ENCODE measurements at places on chromosomes 2 and 18.

GRCh38 chr2:234518986-234519642 is 22.2 kb upstream of the ARL4C start:
- no peak for DNase-seq

DNA sequence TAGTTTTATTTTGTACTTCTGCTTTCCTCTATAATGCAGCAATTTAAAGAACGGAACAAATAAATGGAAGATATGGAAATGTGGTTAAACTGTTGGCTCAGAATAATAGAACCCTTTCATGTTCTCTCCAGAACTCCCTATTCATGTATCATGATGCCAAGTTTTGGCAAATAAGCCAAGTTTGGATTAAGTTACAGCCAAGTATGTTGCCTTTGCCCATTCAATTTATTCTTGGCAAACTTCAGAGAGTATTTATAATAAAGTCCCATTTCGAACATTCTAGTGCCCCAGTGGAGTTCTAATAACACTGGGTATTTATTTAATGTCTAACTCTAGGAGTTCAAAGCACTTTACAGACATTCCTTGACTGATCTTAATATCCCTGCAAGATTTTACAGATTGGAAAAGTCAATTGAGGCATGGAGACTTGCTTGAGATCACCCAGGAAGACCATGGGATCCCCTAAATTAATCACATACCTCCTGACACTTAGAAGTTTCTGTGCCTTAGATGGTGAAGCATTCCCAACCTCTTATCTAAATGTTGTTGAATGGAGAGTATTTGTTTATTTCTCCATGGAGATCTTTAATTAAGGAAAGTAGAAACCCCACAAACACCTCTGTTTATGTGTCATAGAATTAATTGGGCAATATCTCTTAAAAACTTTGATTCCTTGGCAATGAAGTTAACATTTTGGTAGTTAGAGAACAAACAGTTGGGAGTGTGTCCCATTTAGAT is 106.7 kb downstream of the ACKR3 start:
- no peak for DNase-seq

DNA sequence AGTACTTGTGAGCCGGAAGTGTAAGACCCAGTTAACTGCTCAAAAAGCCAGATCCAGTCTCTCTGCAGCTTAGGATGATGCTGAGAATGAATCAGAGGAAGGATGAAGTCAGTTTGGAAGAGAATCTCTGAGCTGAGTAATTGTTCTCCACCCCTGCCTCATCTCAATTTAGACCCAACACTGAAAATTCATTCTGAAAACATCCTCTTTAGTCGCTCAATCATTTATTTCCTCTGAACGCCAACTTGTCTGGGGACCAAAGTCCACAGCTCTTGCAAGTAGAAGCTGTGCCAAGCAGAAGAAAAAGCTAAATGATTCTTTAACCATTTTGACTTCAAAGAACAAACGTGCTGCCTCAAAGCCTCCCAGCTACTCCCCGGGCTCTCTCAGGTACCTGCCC is 177.1 kb upstream of the KLHL29 start:
- no peak for DNase-seq

DNA sequence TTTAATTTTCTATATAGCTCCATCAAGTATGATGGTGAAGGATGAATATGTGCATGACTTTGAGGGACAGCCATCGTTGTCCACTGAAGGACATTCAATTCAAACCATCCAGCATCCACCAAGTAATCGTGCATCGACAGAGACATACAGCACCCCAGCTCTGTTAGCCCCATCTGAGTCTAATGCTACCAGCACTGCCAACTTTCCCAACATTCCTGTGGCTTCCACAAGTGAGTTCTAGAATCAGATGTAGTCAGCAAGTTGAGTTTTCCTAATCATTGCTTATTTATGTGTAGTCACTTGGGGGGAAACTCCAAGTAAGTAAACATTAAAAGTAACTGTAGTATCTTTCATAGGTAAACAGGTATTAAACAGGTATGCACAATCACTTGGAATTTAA is 24.8 kb downstream of the SMAD4 start:
- DNase-seq: no peak

- DNase-seq: no peak
Observed at GRCh38 chr2:47737191-47737975, 45.6 kb upstream of the MSH6 start.

DNA sequence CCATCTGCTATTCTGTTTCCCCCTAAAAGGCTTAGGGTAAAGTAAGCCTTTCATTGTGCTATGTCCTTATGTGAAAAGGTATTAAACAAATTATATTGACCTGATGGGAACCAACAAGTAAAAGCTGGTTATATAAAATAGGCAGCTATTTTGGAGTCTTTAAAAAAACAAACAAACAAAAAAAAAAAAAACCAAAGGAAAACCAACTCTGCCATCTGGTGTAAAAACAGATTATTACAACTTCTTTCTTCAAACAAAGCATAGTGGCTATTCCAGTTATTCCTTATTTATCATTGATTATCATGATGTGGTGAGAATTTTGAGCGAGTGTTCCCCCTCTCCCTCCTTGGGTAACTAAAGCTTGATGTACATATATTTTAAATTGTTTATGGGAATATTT is 122.3 kb upstream of the FHL2 start:
- DNase-seq: no peak

DNA sequence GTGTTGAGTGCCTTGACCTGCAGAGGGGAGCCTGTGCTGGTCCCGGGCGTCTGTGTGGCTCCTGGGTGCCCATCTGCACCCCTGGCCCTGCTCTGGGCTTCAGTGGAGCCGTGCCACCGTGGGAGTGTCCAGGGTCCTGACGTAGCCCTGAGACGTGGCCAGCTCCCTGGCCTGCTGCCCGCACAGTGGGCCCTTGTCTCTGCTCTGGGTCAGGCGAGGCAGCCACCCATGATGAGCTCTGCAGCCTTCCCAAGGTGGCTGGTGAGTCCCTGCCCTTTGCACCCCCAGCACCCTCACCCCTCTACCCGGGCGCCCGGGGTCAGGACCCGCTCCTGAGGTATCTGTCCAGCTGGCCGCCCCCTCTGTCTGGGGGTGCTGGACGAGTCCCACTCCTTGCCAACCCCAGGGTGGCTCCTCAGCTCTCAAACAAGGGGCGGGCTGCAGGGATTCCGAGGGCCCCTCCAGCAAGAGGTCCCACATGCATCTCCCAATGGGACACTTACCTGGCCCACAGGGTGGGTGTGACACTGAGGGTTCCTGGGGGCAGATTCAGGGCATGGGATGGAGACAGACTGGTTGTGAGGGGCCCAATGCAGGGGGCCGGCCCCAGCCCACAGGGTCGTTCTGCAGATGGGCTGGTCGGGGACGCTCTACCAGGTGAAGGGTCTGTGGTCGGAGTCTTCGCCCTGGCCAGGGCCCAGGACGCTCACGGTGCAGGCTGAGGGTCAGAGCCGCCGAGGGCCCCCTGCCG is 2.4 kb downstream of the NEU4 start:
- DNase-seq: peak; percentile 73

GRCh38 chr2:144146876-144147275 is 373.0 kb downstream of the ZEB2 start:
- no peak for DNase-seq

DNA sequence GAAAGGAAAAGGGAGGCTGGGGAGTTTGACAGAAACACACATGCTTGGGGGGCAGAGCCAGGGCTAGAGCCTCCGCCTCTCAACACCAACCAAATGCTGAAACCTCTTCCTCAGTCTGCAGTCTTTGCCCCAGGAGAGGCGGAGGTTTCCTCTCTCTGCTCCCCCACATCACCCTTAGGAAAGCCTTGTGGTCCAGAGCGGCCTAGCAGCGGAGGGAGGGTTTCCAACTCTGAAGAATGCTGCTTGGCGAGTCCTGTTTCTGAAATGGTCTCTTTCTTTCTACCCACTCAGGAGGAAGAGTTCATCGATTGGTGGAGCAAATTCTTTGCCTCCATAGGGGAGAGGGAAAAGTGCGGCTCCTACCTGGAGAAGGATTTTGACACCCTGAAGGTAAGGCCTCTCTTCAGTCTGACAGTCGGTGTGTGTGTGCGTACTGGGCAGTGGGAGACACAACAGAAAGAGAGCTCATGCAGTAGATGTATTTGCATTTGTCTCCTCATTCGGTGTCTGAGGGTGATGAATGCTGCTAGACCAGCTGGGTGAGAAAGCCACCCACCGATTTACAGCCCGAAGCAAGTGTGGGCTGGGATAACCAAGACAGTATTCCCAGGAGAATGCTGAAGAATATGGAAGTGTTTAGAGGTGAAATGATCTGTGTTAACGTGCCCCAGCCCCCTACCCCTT is 190.5 kb downstream of the DYSF start:
- DNase-seq: no peak

GRCh38 chr2:158315000-158315399 is 141.6 kb downstream of the CCDC148 start:
- DNase-seq: no peak

GRCh38 chr2:223896833-223897311 is 48.3 kb downstream of the WDFY1 start:
- DNase-seq: no peak

GRCh38 chr2:124778076-124778475 is 753.0 kb downstream of the CNTNAP5 start:
- DNase-seq: no peak

- DNase-seq: no peak
Observed at GRCh38 chr2:44324971-44325426, 36.3 kb downstream of the PREPL start.

DNA sequence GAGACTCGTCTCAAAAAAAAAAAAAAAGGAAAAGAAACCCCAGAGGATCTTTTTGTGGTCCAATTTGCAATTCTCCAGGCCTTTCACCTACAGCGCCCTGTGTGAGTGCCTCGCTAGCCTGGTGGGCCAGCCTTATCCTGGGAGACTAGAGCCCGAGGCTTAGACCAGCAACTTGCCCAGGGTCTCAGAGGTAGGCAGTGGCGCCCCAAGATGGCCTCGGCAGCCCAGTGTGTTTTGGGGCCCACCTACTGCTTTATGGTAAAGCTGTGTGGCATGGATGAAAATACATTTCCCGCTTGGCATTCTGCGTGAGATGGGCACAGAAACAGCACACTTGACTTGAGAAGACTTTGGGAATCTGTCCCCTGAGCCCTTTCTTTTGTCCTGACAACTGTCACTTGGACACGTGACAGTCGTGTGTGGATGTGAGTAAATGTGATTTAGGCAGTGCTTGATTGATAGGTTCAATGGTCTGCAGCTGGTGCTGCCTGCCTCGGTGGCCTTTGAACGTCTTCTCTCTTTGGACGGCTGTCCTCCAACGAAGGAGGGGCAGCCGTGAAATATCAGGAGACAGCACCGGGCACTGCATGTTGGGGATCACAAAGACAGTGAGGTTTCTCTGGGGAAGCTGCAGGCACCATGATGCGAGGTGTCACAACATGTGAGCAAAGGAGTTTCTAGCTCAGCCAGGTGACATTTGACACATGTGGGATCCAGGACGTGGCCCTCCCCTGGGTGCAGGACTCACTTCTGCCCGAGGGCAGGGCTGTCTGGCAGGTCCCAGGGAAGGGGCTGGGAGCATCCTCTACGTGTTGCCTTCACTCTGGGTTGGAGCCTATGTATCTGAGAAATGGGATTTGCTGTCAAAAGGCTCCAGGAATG is 209.5 kb upstream of the TWIST2 start:
- no peak for DNase-seq

DNA sequence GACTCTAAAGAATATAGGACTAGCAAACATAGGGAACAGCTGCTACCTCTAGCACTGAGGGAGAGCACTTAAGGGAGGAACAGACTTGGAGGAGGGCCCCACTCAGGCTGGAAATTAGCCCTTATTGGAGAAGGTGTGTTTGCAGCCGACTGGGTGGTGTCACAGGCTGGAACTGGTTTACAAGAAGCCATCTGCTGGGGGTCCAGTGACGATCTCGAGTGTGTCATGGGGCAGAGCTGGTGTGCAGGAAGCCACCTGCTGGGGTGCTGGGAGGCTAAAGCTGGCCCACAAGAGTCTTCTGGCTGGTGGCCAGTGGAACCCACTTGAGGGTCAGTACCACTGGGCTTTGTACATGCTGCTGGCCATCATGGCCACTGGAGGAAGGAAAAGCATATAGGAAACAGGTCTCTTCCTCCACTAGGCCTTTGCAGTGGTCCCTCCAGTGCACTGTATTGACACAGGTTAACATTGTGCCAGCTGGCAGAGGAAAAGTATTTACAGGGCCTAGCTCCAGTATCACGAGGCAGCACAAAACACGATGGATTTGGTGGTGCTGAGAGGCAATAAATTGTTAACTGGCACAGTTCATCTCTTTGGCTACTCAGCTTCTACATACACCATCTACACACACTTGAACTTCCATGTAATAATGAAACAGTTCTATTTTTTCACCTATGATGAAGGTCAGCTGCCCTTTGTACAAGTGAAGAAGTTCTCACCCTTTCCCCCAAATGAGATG is 43.6 kb downstream of the MAP3K20 start:
- no peak for DNase-seq

DNA sequence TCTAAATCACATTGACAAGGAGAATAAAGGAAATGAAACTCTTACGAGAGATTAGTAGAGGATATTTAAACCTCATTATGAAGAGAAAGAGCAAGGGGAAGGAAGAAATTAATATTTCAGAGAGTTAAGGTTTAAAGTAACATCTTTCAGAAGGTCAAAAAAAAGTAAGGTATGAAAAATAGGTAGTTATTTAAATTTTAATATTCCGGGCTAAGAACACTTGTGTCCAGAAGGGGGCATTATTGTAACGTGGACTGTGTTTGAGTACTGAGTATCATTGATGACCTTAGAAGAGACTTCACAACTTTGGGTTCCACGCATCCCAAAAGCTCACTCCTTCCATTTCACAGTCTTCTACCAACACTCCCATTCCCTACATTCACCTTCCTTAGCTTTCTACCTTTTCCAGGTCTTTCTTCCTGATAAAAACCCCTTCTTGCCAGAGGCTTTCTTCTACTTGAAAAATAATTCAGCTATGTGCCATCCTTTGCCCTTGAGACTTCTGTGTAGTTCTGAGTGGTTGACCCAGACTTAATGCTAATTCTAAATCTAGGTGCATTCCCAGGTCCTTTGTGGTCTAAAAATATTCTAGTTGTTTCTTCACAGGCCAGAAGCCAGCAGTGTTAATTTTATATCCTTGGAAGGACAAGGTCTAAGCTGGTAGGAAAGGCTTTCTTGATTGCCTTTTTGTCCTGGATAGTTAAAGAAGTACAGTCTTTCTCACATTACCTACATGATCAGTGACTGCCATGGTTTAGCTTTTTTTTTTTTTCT is 16.5 kb downstream of the DYNC1I2 start:
- no peak for DNase-seq

GRCh38 chr18:55251254-55251971 is 292.2 kb upstream of the CCDC68 start:
- no peak for DNase-seq

DNA sequence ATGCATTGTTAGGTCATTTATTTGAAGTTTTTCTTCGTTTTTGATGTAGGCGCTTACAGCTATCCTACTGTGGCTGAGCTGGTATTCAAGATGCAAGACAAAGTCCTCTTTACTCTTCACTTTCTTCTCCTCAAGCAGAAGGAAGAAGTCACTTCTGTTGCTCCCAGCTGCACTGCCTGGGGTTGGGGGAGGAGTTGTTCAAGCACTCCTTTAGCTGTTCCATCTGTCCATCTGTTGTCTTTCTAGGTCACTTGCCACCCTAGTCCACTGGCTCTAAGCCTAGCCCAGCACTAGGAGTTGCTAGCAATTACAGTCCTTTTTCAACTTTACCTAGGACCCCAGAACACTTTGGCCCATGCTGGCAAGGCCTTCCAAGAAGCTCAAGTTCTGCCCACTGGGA is 200.6 kb upstream of the RBMS1 start:
- no peak for DNase-seq

GRCh38 chr2:10038716-10039115 is 4.6 kb upstream of the KLF11 start:
- no peak for DNase-seq

GRCh38 chr2:198905881-198906612 is 551.7 kb downstream of the SATB2 start:
- no peak for DNase-seq

GRCh38 chr2:7499018-7499417 is 581.8 kb downstream of the RNF144A start:
- DNase-seq: no peak

- DNase-seq: no peak
Observed at GRCh38 chr18:23977719-23978483, 36.7 kb upstream of the TTC39C start.

Measured in anterior cingulate cortex (tissue), 58 donors.